ENCODE measurements at places on chromosomes 4 and X.

- DNase-seq = no peak
Observed at GRCh38 chr4:13267091-13267490, 217.0 kb downstream of the RAB28 start.

DNA sequence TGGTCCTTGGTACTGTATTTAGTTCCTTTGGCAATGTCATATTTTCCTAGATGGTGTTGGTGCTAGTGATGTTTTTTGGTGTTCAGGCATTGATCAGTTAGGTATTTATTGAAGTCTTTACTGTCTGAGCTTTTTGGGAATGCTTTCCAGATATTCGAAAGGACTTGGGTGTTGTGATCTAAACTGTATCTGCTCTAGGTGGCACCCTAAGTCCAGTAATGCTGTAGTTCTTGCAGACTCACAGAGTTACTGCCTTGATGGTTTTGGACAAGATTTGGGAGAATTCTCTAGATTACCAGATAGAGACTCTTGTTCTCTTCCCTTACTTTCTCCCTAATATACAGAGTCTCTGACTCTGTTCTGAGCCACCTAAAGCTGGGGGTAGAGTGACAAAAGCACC lies 513.6 kb upstream of the PITX2 start:
- no peak for DNase-seq

GRCh38 chrX:4240541-4241194 lies 527.2 kb upstream of the PRKX start:
- peak; percentile 66 for DNase-seq

GRCh38 chrX:69143530-69143929 lies 21.7 kb downstream of the PJA1 start:
- no peak for DNase-seq

DNA sequence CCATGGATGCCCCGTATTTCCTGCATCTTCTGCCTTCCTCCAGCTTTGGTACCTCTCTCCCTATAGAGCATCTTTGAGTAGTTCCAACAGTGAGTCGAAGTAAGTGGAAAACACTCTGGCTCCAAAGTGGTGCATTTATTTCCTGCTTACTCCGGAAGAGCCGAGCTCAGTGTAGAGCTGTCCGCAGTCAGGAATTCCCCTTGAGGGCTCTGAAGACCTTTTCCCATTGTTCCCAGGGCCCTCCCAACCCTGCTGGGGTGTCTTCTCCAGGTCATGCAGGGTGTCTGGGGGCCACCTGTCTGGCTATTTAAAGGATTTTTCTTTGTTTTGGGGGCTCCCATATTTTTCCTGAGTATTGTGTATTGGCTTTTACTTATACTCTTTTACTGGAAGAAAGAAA lies 118.6 kb upstream of the MXRA5 start:
- DNase-seq = no peak

- DNase-seq = no peak
Observed at GRCh38 chr4:148164557-148164956, 277.7 kb downstream of the NR3C2 start.

DNA sequence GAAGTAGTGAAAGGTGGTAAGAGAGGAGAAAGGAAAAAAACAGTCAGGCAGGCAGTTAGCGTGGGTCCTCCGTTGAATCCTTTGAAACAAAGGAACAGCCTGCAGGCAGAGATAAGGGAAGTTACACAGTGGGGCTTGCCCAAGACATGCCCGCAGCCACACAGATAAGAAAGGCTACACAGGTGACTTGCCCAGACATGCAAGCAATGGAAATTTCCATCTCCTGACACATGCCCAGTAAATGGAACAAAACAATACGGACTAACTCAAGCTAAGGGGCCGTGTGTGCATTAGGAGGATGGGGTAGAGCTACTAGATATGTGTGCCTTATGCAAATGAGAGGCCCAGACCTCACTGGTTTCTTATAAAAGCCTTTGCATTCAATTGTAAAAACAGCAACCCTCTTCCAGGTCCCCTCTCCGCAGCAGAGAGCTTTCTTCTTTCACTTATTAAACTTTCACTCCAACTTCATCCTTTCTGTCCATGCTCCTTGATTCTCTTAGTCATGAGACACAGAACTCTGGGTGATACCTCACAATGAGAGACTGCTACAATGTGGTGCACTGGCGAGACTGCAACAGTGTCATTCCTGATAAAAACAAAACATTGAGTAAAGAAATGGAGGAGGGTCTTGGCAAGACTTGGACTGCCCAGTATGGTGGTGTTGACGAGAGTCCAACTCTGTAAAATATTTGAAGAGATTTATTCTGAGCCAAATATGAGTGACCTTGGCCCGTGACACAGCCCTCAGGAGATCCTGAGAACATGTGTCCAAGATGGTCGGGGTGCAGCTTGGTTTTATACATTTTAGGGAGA lies 997.4 kb upstream of the PRKX start:
- peak; percentile 26 for DNase-seq

DNA sequence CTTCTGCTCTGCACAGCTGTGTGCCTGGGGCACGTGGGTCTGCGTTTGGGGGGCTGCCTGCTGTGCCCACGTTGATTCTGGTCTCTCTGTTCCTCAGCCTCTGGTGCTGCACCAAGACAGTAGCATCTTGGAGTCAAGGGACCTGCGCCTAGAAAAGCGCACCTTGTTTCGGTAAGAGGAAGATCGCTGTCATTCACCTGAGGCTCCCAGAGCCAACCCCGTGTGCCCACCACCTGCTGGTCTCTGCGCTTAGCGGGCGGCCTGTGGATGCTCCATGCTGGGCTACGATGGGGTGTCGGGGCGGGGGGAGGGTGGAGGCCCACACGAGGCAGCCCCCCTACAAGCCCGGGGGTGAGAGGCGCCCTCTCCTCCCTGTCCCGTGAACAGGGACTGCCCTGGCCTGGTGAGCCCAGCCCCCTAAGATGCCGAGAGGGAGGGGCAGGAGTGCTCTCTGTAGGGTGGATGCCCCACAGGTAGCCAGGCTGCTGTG lies 18.9 kb upstream of the HGFAC start:
- no peak for DNase-seq

GRCh38 chrX:49133759-49134158 lies 10.2 kb upstream of the GPKOW start:
- DNase-seq = no peak

DNA sequence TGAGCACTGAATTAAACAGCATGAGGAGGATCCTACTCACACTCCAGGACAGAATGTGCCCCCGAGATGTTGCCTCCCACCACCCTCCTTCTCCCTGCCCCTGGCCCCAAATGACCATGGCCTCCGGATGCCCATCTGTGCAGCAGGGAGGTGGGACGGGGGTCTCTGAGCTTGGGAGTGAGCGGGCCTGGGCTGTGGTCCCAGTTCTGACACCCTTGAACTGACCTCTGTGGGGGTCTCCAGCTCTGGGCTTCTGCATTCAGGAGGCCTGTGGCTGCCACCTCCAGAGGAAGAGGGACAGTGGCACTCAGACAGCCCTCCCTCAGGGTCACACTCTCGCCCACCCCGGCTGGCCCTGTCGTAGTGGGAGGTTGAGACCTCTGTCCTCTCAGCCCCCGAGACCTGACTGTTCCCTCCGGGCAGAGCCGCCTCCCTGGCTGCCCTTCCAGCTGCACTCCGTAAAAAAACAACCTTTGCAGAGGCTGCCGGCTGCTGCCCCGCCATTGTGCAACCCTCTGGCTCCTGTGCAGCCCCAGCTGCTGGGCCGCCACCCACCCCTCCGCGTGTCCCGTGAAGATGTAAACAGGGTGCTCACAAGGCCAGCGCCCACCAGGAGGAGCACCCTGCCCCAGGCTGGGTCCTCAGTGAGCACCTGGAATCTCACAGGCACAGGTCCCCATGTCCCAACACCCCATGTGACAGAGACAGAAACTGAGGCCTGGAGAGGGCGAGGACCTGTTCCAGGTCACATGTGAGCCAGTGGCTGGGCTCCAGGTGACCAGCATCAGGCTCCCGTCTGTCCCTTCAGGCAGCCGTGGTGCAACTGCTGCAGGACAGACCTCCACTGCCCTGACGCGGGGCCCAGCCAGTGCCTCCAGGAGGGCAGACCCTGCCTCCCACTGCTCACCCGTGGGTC lies 39.6 kb downstream of the HTRA3 start:
- no peak for DNase-seq

- no peak for DNase-seq
Observed at GRCh38 chr4:80196259-80196921, 913 bp upstream of the PRDM8 start.
